ENCODE measurements at places on chromosomes 5 and 9.
A peak's percentile ranks its signal among the peaks of the same experiment; 100 is the strongest.

DNA sequence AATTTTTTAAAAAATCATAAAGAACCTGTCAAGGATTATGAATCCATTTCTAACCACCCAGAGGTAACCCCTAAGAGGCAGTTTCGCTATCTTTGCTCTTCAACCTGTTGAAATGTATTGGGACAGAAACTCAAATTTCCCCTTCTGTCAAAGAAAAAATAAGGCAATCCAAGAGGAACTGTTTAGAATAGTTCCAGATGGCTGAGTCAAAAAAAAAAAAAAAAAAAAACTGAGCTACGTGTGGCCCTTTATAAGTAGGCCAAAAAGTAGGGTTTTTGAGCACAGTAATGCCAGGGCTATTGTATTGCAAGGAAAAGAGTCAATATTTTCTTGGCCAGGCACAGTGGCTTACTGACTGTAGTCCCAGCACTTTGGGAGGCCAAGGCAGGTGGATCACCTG is 94.9 kb downstream of the RAD23B start:
- DNase-seq = no peak

- no peak for DNase-seq
Measured at GRCh38 chr5:107640568-107640967, 30.2 kb downstream of the EFNA5 start.

- no peak for DNase-seq
Measured at GRCh38 chr5:36619012-36619635, 12.7 kb downstream of the SLC1A3 start.

GRCh38 chr9:112848316-112849151 is 42.1 kb downstream of the SLC46A2 start:
- DNase-seq = no peak

- DNase-seq = no peak
Measured at GRCh38 chr5:143174714-143175398, 228.6 kb downstream of the NR3C1 start.

DNA sequence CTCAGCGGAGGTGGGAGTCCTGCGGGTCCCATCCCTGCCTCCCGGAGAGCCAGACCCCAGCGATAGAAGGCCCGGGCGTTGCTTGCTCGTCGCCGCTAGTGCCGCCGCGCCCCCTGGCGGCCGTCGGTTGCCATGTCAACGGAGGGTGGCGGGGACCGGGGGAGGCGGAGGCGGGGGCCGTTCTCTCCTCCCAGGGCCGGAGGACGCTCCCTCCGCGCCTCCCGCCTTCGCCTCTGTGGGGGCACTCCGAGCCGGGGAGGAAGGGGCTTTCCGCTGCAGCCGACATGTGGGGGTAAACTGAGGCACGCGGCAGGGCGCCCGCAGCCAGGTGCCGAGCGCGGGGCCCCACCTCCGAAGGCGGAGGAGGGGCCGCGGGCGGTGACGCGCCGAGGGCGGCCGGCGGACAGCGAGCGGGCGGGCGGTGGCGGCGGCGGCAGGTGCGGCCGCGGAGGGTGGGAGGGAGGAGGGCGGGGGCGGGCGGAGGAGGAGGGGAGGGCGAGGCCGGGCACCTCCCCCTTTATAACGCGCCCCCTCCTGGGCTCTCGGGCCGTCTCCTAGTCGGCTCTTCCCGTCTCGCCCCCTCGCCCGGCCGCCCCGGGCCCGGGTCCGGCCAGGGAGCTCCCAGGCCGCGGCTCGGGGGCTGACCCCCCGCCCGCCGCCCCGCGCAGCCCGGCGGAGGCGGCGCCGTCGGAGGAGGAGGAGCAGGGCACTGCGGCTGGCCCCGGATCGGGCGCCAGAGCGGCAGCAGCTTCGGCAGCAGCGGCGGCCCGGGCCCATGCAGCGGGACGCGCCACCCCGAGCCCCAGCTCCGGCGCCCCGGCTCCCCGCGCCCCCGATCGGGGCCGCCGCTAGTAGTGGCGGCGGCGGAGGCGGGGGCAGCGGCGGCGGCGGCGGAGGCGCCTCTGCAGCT is 556 bp upstream of the CDK9 start:
- DNase-seq = peak; percentile 81

DNA sequence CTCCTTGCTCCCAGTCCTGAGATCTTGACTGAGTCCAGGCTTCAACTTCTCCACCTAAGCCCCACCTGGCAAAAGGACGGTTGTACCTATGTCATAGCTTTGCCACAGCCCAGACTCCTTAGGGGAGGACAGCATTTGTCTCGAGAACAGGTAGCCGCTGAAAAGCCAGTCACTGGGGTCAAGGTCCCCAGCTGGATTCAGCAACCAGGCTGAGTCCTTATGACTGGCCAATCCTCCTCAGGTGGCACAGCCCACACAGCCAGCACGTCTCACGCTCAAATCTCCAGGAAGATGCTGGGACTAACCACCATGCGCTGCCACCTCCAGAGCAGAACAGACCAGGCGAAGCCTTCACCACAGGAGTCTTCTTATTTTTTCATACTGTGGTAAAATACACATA is 27.9 kb upstream of the SMU1 start:
- no peak for DNase-seq

Data from stimulated activated CD8-positive, alpha-beta memory T cell treated with anti-CD3 and anti-CD28 coated beads, Interleukin-15, amount 100 ng/mL, for 1 hour (primary cell).